T-helper 17 cell (primary cell): ENCODE measurements at places on chromosomes 3 and 15. TPM values are rescaled to one million over a fixed set of nuclear protein-coding genes. Genes with fewer than 3 reads are reported as not detected.
A peak's percentile ranks its signal among the peaks of the same experiment; 100 is the strongest.

DNA sequence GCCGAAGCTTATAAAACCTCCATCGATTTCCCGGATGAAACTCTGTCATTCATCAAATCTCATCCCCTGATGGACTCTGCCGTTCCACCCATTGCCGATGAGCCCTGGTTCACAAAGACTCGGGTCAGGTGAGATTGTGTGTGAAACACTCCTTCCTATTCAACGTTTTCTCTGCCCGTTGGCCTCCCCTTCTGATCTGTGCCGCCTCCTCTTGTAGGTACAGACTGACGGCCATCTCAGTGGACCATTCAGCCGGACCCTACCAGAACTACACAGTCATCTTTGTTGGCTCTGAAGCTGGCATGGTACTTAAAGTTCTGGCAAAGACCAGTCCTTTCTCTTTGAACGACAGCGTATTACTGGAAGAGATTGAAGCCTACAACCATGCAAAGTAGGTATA lies 47.4 kb downstream of the SEMA6D start:
- no peak for DNase-seq

DNA sequence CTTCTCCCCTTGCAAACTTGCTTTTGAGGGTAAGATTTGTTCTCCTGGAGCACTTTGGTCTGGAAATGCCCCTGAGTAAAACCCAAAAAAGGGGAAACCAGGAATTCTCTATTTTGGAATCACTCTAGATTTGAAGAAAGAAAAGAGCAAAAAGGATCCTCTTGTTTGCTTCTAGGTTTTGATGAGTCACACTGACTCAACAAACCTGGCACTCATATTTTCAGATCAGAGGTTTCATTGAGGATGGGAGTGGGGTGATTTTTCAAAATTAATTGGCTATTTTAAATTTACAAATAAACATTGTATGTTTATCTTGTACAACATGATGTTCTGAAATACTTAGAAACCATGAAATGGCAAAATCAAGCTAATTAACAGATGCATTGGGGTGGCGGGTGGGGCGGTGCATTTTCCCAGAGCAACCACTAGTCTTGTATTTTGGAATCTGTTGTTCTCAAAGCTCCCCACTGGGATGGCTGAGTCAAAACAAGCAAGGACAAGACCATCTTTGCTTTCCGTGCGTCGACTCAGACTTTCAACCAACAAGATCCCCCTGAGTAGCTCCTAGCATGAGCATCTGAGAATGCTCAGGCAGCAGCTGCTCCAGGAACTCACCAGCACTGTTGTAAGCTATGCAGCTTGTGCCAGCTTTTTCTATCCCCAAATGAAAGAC lies 451.4 kb downstream of the WDR72 start:
- DNase-seq, result no peak

- DNase-seq, result no peak
Measured at GRCh38 chr15:33292717-33293307, 18.0 kb upstream of the RYR3 start.

GRCh38 chr15:62992302-62992701 lies 50.2 kb upstream of the TPM1 start:
- no peak for DNase-seq

DNA sequence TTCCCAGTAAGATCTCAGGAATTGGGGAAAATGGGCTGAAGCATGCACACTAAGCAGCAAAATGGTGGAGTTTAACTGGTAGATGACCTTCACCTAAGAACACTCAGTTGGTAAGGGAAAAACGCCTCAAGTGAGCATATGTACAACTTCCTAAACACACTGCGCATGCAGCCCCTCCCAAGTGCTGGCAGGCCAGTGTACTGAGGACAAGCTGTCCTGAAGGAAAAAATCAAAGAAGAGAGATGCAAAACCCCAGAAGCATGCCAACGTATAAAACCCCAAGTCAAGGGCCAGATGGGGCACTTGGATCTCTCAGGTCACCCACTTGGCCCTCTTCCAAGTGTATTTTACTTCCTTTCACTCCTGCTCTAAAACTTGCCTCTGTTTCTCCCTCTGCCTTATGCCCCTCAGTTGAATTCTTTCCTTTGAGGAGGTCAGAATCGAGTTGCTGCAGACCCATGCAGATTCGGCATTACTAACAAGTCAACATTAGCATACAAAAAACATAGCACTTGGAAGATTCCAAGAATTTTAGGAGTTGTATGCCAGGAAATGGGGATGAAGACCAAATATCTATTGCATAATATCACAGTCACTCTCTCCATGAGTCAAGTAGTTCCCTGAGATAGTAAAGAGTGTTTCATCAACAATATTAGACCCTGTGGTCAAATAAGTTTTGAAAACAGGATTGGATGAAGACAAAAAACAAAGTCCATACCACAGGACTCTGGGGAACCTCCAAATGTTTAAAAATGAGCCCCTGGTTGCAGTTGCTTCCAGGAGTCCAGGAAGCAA lies 10.8 kb upstream of the FYCO1 start:
- DNase-seq, result no peak

DNA sequence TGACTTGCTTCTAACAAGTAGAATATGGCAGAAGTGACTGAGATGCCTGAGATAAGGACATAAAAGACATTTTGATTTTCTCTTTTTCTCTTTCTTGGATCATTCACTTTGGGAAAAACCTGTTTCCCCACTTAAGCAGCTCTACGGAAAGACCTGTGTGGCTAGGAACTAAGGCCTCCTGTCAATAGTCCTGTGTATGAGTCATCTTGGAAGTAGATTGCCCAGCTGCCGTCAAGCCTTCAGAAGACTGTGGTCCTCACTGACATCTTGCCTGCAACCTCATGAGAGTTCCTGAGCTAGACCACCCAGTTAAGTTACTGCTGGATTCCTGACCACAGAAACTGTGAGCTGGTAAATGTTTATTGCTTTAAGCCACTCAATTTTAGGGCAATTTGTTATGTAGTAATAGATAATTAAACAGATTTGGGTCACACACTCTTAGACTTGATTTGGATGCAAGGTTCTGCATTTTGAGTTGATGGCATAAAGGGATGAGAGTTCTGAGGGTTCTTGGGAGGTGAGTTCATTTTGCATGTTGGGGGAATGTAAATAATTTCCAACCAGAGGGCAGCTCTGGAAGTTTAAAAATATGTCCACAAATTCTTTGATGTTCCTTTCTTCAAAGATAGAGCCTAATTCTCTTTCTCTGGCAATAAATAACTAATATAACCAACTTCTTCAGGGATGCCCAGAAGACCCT lies 229.2 kb downstream of the SQOR start:
- DNase-seq, result no peak

GRCh38 chr3:194935632-194936470 lies 250.2 kb downstream of the FAM43A start:
- no peak for DNase-seq

- DNase-seq, result no peak
Measured at GRCh38 chr3:151841801-151842200, 27.9 kb downstream of the AADAC start.

DNA sequence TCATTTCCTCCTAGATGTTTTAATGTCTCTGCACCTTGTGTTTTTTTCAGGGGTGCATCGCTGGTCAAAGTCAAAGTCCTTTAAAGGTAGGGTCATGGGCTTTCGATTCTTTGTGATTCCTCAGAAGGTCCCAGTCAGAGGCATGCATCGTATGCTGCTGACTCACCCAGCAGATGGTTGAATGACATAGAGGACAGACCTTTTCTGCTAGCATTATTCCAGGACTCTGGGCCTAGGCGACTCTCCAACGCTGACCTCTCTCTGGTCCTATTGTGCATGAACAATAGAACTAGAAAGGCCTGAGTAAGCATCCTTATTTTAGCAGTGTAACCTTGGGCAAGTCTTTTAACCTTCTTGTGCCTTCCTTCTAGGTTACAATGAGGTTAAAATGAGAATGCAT lies 75.9 kb downstream of the DGKG start:
- DNase-seq, result no peak

- DNase-seq, result no peak
Measured at GRCh38 chr3:48285675-48286074, 44.8 kb downstream of the ZNF589 start.

- DNase-seq, result peak; percentile 44
Measured at GRCh38 chr3:119034256-119035013, at the start of gene IGSF11. Gene IGSF11, minus strand, starts transcription at chr3:119034846. Its CDS starts 264 bp downstream, at chr3:119034582.

MRPL46 gene
- 11.7 TPM for total RNA-seq

BSN gene
- total RNA-seq, result 0.12 TPM

KBTBD12 gene
- 0.50 TPM for total RNA-seq

PCLAF gene
- total RNA-seq, result 0.85 TPM

RASGRF1 gene
- total RNA-seq, result not detected

RTP1 gene
- not detected for total RNA-seq

ANKRD34C gene
- total RNA-seq, result not detected
